ENCODE measurements at places on chromosomes 11 and 22. TPM values are rescaled to one million over a fixed set of nuclear protein-coding genes. Genes with fewer than 3 reads are reported as not detected.

The ZP1 gene
- total RNA-seq, result not detected

DNA sequence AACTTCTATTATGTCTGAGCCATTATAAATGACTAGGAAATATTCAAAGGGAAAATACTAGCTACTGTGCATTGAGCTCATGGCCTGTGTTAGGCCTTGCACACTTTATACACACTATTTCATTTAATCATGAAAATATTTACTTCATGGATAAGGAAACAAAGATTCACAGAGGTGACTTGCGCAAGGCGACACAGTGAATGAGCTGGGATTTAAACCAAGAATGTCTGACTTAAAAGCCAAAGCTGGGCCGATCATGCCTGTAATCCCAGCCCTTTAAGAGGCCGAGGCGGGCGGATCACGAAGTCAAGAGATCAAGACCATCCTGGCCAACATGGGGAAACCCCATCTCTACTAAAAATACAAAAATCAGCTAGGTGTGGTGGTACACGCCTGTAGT, 231.5 kb downstream of the MIAT start:
- H3K4me3 ChIP-seq, result no peak overlapping the region
- H3K27me3 ChIP-seq, result no peaks in the 10 kb centered on the region
- no peaks in the 10 kb centered on the region for H3K36me3 ChIP-seq
- DNase-seq, result no peak
- H3K27ac ChIP-seq, result no peak overlapping the region
- H3K4me1 ChIP-seq, result no peaks in the 10 kb centered on the region

The PDE2A gene
- total RNA-seq, result 6.6 TPM

DNA sequence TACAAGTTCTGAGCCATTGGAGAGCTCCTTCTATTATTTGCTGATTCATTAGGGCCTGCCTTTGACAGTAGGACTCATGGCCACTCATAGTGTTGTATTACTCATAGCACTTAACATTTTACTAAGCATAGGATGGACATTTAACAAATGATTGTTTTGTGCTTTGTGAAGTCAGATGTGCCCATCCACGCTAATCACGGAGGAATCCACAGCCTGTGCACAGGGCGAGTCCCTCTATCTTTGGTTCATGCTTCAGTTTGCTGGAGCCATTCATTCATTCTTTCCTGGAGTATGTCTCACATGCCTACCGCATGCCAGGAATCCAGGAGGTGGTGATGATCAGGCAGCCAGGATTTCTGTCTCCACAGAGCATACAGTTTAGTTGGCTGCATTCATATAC, 254.1 kb downstream of the NTM start:
- DNase-seq, result no peak
- H3K4me1 ChIP-seq, result no peaks in the 10 kb centered on the region
- H3K27ac ChIP-seq, result no peak overlapping the region
- H3K4me3 ChIP-seq, result no peak overlapping the region

The APOA5 gene
- not detected for total RNA-seq

DNA sequence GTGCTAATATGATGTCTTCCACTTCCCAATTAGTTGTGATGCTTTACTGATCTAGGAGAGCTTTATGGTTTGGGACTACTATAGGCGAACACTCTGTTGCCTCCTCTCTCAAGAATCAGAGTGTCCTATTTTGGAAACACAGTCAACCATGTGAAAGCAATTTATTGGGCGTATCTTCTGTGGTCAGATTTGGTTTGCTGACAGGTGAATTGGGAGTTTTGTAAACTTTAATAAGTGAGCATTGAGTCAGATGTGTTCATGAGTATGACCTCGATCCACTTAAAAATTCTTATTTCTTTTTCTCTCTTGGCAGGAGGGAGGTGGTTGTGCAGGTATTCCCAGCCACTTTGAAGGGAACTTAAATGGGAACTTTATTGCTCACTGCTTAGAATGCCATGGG, 4.4 kb downstream of the CAT start:
- no peak for DNase-seq
- H3K27ac ChIP-seq, result no peak overlapping the region
- H3K4me1 ChIP-seq, result peaks cover 18% of the 10 kb centered on the region

- H3K27me3 ChIP-seq, result no peaks in the 10 kb centered on the region
- H3K27ac ChIP-seq, result peak within 1 kb of the TSS; percentile 83
- H3K4me1 ChIP-seq, result peaks cover 26% of the 10 kb centered on the region
- peak; percentile 96 for DNase-seq
Observed at GRCh38 chr11:112086422-112087191, at the start of the genes SDHD and TIMM8B. Gene SDHD, plus strand, starts transcription at chr11:112086873. Its CDS starts 35 bp downstream, at chr11:112086908. Gene TIMM8B, minus strand, starts transcription at chr11:112086756. Its CDS starts 33 bp downstream, at chr11:112086723.

DNA sequence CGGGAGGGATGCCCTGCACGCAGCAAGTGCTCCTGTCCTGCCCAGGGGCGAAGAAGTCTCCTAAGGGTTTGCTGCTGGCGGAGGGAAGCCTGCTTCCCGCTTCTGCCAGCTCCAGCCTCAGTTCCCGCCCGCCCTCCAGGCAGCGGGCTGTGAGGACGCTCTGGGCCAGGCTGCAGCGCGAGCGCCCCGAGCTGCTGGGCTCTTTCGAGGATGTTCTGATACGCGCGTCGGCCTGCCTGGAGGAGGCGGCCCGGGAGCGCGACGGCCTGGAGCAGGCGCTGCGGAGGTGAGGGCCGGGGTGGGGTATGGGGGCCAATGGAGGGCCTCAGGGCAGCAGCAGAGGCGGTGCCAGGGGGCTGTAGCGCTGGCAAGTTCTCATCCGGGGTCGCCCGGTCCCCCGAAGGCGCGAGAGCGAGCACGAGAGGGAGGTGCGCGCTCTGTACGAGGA, 2.2 kb downstream of the CRACR2B start:
- H3K27me3 ChIP-seq, result peaks cover 70% of the 10 kb centered on the region
- H3K4me1 ChIP-seq, result peaks cover 46% of the 10 kb centered on the region
- peak overlapping the region; percentile 16 for H3K27ac ChIP-seq
- no peaks in the 10 kb centered on the region for H3K36me3 ChIP-seq
- H3K4me3 ChIP-seq, result peak overlapping the region; percentile 33
- DNase-seq, result no peak

DNA sequence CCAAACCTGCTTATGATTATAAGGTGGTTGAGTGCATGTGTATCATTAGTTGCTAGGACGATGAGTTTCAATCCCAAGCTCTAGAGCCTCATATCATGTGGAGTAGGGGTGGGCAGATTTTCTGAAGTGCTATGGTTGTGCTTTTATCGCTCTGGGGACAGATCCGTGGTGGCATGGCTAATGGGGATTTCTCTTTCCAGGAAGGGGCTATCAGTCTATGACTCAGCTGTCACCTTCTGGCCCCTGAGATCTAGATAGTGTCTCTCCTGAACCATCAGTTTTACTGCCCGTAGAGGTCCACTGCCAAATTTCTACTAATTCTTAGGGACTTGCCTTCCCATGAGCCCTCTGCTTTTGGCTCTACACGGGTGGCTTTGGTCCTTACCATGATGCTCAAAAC, 51.8 kb downstream of the FDX1 start:
- H3K36me3 ChIP-seq, result no peaks in the 10 kb centered on the region

The SULT4A1 gene
- total RNA-seq, result not detected

- no peaks in the 10 kb centered on the region for H3K4me1 ChIP-seq
- no peak overlapping the region for H3K4me3 ChIP-seq
- no peaks in the 10 kb centered on the region for H3K27me3 ChIP-seq
- no peak for DNase-seq
Observed at GRCh38 chr11:86144846-86145245, 76.0 kb upstream of the PICALM start.

Data from transverse colon (tissue), 4 donors.